Bone marrow (tissue), 2 donors: ENCODE measurements at places on chromosomes 13 and 19.

- DNase-seq, result no peak
These were observed 149.7 kb upstream of the ZNF536 start for GRCh38 chr19:30222428-30222873.

- DNase-seq, result no peak
These were observed 26.0 kb downstream of the DHX34 start for GRCh38 chr19:47374876-47375693.

DNA sequence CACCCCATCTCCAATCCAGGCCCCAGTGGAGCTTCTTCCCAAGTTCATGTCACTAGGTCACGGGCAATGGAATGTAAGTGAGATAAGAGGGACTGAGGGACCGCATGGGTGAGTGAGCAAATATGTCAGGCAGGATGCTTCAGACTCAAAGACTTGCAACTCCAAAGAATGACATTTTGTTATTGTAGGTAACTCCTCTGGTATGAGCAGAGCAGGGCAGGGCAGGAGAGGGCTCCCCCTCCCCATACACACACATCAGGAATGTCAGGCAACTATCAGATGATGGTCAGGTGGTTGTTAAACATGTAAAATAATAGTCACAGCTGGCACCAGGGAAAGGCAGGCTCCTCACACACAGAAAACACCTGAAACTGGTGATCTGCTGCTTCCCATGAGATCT, 10.6 kb downstream of the ERVV-2 start:
- no peak for DNase-seq

DNA sequence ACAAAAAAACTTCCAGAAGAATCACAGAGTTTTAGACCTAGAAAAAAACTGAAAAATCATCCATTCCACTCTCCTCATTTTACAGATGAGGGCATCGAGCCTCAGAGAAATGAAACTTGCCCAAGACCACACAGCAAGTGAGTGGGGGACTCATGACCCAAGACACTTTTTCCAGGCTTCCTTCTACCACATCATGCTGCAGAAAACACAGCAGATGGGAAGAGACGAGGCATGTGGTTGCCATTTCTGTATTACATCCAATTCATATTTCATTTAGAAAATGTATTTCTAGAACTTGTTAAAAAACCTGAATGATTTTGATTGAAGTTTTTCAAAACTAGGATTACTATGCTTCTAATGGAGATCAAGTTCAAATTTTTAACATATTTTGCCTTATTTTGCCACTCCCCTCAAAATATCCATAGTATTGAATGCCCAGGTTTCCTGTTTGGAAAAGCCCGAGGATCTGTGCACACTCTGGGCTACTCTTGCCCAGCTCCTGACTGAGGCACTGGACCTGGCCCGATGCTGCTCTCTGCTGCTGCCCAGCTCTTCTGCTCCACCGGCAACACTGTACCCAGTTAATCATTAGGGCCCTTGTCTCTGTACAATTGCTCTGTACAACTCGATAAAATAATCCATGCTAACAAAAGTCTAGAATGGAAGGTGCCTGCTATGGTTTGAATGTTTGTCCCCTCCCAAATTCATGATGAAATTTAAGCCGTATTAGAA, 157.4 kb downstream of the EFNB2 start:
- DNase-seq, result no peak

DNA sequence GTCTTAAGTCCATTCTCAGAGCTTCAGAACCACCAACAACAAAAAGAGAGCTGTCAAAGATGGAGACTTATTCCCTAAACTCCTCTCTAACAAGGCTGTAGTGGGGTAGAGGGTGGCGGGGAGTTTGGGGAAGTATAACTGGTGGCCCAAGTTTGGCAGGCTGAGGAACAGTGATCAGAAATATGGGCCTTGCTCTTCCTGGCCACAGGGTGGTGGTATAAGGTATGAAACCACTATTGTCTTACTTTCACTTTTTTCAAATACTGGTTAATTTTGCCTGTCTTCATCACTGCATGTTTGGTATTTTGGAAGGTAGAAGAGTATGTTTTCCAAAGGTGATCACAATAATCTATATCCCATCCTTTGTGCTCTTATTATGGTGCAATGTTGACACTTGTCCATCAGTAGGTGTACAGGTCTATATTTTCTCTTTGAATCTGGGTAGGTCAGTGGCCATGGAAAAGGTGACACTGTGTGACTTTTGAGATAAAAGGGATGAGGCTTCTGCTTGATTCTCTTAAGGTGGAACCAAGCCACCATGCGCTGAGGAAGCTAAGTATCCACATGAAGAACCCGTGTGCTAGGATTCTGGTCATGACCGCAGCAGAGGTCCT, 23.2 kb upstream of the GPC5 start:
- no peak for DNase-seq

DNA sequence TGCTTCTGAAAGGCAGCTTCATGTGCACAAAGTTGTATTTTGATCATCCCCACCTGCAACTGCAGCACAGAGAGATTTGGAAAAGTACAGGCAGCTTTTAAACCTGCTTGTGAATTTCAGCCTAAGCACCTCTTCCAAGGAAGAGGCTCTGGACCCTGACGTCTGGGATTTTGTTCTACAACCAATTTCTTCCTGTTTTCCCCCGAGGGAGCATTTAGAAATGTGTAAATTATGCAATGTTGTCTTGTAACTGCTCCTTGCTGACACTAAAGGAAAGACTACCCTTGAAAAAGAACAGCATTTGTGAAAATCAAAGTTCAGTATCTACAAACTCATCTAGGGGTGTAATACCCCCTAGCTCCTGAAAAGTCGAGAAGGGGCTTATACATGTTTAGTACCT, 15.4 kb downstream of the MED26 start:
- no peak for DNase-seq

- no peak for DNase-seq
These were observed 729 bp downstream of the STK11 start for GRCh38 chr19:1206150-1206863.

DNA sequence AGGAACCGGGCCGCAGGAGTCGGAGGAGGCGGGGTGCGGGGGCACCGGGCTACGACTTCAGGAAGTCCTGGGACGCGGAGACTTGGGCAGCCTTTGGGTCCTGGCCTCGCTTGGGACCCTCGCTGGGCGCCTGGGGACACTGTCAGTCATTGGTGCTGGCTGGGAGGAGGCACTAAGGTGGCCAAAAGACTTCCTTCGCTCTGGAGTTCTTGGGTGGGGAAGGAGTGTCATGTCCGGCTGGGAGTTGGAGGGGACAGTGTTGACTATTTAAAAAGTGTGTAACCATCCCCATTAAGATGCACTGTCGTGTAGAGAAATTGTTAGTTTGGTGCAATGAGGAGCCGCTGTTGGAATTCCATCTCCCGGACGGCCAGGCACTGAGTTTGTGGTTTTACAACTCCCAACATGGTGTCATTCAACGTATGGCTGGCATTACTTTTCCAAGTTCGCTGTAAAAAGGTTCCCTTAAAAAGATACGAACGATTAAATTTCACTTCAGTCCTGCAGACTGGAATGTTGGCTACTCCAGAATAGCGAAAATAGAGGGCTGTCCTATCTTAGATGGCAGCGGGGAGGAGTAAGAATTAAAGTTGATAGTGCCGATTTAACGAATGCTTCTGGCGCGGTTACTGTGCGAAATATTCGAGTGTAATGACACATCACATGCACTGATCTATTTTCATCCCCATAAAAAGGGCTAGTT, 776 bp downstream of the DNAJC3 start:
- DNase-seq, result no peak

- DNase-seq, result no peak
These were observed 5.8 kb downstream of the PPP1R37 start for GRCh38 chr19:45098521-45099466.

DNA sequence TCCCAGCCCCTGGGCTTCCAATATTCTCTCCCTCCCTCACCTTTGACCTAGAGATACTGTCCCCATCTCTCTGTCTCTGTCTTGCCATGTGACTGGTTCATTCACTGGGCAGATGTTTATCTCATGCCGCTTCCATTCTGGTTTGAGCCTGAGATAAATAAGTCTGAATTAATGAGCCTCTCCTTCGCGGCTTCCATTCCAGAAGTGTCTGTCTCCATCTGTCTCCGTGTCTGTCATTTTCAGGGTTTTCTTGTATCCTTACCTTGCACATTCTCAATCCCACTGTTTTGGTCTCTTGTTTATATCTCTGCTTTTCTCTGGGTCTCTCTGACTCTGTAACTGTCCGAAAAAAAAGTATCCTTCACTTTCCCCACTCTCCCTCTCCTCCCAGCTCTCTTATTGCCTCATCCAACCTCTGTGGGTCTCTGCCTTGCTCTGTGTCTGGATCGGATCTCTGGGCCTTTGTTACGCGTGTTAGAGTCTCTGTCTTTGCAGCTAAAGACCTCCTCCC, 4.3 kb downstream of the SPHK2 start:
- no peak for DNase-seq

DNA sequence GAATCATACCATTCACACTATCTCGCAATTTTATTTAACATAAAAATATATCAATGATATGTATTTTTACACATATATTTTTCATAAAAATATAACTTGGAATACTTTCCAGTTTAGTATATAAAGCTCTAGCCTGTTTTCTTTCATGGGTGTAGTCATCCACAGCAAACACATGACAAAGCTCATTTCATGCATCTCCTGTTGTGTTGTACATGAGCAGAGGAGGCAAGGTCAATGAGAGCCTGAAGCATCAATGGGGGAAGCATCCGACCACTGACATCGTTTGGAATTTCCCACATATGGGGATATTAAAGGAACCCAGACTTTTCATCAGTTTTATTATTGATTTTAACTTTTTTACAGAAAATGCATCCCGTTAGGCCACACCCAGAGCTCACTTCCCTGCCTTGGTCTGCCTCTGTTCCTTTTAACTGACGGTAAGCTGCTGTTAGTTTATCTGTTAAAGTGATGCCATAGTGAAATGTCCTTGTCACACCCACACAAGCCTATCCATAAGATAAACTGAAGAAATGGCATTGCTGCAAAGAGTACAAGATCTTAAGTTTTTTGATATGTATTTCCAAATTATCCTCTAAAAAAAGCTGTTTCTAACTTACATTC, 44.0 kb downstream of the MIPEP start:
- DNase-seq, result no peak

DNA sequence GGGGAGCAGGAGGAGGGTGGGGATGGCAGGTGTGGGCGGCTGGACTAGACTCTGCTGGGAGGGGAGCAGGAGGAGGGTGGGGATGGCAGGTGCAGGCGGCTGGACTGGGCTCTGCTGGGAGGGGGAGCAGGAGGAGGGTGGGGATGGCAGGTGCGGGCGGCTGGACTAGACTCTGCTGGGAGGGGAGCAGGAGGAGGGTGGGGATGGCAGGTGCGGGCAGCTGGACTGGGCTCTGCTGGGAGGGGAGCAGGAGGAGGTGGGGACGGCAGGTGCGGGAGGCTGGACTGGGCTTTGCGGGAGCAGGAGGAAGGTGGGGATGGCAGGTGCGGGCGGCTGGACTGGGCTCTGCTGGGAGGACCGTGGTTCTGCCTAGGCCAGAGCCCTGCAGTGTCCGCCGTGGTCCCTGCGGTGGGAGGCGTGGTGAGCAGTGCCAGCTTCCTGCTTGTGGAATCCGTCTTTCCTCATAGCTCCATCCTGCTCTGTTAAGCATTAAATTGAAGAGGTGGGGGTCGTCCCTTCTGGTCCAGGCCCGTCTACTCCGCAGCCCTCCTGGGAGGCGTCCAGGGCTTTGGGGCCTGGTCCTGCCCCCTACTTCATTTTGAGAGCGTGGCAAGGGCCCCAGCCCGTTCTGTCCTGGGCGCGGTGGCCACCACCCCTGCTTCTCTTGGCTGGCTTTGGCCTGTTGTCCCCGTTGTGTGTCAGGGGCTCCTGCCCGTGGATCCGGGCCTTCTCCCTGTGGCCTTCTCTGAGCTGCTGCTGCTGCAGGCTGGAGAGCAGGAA, 4.7 kb downstream of the SPPL2B start:
- no peak for DNase-seq

DNA sequence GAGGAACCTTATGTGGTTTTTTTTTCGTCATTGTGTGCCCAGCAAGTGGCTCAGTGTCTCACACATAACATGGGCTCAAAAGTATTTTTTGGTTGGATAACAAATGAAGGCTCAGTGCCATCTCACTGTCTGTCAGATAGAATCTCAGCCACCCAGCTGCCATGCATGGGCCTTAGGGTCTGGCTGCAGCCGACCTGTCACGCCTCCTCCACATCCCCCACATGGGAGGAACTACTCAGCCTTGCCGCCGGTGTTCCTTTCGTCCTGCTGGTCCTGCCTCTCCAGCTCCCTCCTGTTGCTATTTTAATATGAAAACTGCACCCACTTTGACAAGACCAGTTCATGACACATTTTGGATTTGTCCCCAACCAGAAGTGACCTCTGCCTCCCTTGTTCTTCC, 121.2 kb downstream of the SHISA2 start:
- no peak for DNase-seq

DNA sequence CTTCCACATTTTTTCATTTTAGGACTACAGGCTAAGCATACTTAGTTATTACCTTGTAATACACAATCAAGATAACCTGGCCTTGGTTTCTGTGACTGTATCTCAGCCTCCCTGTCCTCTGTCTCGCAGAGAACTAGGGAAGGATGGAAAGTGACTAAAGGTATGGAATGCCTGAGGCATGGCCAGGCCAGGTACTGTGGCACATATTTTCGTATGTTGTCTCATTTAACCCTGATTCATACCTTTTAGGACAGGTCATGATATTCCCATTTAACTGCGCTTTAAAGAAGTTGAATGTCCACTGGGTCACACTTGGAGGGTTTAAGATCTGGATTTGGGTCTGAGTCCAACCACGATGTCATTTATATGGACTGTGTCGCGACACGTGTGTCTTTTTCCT, 322.6 kb downstream of the SHISA2 start:
- no peak for DNase-seq

DNA sequence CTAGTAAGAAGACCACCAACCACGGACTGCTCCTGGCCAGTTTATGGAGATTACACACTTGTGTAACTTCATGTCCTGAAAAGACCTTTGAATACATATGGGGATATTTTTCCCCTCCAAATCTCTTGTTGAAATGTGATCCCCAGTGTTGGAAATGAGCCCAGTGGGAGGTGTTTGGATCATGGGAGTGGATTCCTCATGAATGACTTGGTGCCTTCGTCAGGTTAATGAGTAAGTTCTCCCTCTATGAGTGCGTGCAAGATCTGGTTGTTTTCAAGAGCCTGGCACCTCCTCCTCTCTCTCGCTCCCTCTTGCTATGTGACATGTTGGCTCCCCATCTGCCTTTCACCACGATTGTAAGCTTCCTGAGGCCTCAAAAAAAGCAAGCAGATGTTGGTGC, 769.0 kb upstream of the SLITRK1 start:
- no peak for DNase-seq

- DNase-seq, result no peak
These were observed 6.9 kb upstream of the LTBP4 start for GRCh38 chr19:40594255-40594654.

DNA sequence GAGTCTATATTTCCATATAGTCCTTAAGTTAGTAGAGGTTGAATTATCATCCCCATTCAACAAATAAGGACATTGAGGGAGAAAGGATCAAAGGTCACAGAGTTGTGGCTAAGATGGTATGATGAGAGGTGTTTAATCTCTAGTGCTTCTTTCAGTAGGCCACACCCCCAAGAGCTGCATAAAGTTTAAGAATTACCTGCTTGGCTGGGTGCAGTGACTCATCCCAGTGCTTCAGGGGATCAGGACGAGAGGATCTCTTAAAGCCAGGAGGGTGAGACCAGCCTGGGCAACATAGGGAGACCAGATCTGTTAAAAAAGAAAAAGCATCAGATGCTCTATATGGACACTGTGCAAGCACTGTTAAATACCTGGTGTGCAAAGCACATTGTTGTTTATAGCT, 560.0 kb upstream of the KLHL1 start:
- DNase-seq, result no peak
